ENCODE measurements at places on chromosomes 5 and 9.

- no peak for DNase-seq
Observed at GRCh38 chr5:144428326-144428725, 257.7 kb downstream of the KCTD16 start.

DNA sequence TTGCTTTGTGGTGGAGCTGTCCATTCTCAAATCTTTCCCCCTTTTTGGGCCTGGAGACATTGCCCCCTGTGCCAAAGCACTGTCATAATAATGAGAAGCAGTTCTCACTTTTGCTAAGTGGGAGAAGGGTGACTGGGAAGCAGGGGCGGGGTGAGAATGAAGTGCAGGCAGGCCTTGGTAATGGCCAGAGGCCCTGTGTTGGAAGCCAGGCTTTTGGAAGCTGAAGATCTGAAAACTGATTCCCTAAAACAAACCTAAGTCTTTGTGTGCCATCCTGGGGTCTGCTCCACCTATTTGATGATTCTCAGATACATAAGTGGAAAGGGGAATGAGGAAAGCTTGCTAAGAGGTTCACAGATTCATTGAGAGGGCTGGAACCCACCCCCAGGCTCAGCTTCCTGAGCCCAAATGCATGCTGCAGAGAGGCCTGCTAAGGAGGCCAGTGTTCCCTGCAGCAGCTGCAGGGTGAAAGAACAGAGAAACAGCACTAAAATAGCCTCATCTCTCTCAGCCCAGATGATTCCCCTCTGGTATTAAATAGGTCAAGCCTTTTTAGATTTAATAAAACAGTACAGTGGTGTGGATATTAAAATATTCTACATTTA, 75.0 kb downstream of the NSG2 start:
- DNase-seq: no peak

DNA sequence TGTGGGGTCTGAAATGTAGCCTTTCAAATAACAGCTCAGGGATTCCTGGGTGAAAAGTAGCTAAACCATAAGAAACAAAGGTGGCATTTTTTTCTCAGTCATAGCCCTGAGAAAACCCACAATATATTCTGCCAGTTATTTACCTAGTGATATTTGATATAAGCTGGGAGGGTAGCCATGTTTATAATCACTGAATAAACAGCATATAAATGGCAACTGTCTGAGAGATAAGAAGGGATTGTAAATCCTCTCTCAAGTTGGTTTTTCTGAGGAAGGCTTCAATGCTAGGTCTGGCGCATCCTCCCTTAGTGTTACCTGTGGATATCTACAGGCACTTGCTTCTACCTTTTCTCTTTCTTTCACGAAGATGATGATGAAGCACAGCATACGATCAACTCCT, 1080.5 kb upstream of the DMAC1 start:
- no peak for DNase-seq

- DNase-seq: no peak
Observed at GRCh38 chr9:131709771-131710431, 30.0 kb downstream of the RAPGEF1 start.

DNA sequence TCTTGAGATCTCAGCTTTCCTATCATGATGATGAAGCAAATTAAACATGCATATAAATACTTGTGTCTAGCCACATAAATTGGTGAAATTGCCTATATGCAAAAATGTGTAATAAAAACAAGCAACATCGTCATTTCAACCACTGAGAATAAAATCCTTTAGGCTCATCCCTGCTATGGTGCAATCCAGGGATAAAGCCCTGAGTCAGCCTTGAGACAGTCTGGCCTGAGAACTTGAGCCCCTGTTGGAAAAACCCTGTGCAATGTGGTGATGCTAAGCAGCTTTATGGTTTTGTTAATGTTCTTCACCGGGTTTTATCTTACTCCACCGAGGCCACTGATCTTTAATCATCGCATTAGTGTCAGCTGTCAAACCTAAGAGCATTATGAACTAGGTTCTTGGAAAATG, 170.5 kb downstream of the DCP2 start:
- DNase-seq: peak; percentile 94

Data from BJ (cell line).